ENCODE measurements at places on chromosomes 5 and 9. TPM values are rescaled to one million over a fixed set of nuclear protein-coding genes. Genes with fewer than 3 reads are reported as not detected.

- DNase-seq: no peak
These were observed 322.4 kb downstream of the LRRC70 start for GRCh38 chr5:62900976-62901375.

DNA sequence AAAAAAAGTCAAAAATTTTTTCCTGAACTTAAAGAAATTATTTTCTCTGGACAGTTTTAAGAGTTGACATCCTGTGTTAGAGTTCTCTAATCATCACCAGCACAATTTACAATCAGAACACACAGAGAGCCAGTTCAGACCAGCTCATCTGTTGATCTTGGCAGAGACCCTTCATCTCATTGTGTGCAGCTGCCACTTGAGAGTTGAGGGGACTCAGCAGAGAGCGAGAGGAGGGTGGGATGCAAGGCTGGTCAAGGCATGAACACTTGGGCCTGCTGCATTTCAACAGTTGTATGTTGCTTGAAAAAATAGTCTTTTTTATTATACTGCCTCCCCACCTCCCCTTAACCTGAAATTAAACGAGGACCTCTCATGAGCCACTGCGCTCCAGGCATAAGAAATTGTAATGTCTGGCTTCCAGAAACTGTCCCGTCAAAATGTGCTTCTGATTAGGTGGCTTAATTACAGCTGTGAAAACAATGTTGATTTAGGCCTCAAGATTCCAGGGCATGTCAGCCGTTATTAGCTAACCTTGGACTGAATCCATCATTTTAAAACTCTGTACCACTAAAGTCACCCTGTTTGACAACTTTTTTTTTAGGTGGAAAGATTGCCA lies 383.6 kb downstream of the CCDC171 start:
- DNase-seq: no peak

The RAB24 gene
- 23.1 TPM for total RNA-seq

The RASGEF1C gene
- not detected for total RNA-seq

GRCh38 chr5:108515517-108516105 lies 133.7 kb upstream of the FBXL17 start:
- DNase-seq: no peak

DNA sequence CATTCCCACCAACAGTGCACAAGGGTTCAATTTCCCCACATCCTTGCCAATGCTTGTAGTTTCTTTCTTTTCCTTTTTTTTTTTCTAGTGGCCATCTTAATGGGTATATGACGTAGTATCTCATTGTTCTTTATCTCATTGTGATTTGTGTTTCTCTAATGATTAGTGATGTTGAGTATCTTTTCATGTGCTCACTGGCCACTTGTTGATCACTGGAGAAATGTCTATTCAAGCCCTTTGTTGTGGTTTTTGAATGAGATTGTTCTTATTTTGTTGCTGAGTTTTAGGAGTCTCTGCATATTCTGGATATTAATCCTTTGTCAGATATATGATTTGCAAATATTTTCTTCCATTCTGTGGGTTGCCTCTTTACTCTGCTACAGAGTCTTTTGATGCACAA lies 1.6 kb upstream of the TMED9 start:
- DNase-seq: no peak

DNA sequence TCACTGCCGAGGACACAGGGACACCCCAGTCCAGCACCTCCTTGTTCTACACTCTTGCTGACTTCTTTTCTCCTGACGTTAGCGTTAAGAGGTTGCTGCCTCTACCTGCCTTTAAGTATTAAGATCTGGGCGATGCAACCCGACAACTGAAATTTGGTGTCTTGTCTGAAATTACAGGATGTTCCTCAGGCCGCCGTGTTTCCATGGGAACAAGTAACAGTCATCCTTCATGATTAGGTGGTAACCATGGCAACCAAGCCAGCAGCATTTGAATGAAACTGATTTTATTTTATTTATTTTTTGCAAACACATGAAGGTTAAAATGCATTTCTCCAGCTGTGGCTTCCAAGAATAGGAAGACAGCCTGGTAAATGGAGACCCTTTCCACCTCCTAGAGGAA lies 20.8 kb downstream of the DAB2IP start:
- DNase-seq: no peak

- no peak for DNase-seq
These were observed 82.3 kb downstream of the RAI14 start for GRCh38 chr5:34738381-34738780.

GRCh38 chr5:2557435-2557834 lies 194.0 kb downstream of the IRX2 start:
- DNase-seq: peak; percentile 57

DNA sequence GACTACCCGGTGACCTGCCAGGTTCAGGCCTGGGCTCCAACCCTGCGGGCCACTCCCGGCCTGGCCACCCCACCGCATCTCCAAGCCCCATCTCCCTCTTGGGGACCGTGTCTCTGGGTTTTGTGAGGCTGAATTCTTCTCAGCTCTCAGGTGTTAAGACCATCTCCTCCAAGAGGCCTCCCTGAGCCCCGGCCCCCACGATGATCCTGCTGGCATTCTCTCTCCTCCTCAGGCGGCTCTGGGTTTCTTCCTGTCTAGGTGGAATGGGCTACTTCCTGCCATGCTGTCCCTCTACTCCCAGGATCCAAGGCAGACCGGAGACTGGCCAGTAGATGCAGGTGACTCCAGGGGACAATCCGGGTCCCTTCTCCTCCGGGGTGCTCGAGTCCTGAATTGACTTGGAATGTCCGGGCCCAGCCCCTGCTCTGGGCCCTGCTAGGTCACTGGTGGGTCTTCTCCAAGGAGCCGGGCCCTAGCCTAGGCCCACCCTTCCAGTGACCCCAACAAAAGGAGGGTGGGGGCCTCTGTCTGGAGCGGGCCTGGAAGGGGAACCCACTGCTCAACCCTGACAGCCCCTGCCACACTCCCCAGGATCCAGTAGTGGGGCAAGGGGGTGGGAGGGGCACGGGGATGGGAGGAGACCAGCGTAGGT lies 219.8 kb downstream of the C9orf50 start:
- no peak for DNase-seq

DNA sequence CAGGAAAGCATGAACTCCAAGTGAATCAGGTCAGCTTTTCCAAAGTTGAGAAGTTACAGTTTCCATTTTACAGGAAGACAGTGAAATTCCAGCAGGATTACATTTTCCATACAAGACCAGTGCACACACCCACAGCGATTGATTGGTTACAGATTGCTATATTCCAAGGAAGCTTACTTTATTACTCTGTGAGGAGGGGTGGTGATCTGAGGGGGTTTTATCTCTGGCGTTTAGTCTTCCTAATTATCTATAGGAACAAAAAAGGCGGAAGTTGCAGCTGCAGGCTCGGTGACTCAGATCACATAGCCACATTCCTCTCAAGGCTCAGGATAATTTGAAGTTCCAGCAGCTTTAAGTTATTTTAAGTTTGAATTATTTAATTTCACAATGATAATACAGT lies 450.4 kb upstream of the NMUR2 start:
- DNase-seq: no peak

- DNase-seq: peak; percentile 41
These were observed 7.8 kb downstream of the DNAJB5 start for GRCh38 chr9:34997379-34997781.

The KIF4B gene
- not detected for total RNA-seq

GRCh38 chr5:128626536-128627090 lies 88.6 kb upstream of the FBN2 start:
- no peak for DNase-seq

DNA sequence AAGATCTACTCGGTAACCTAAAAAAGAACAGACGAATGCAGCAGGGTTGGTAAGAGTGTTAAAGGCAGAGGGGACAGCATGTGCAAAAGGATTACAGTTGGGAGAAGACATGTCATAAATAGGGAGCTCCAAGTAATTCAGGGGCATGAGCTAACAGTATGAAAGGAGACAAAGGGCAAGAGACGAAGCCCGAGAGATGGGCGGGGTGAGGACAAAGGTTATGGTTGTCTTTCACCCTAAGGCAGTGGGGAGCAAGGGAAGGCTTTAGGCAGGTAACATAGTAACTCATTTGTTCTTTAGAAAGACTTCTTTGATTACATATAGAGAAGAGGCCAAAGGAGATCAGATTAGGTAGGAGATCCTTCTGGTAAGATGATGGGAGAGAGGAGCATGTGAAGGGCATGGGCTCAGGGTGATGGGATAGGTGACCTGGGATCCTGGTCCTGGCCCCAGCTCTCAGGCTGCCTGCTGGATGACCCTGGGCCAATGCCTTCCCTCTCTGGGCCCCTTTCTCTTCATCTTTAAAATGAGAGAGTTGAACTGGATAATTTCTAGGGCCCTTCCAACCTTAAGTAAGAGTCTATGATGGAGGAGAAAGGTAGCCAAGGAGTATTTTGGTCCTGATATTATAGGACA lies 19.5 kb downstream of the MORN5 start:
- peak; percentile 20 for DNase-seq

- DNase-seq: no peak
These were observed 53.9 kb upstream of the RIC1 start for GRCh38 chr9:5575000-5575399.

GRCh38 chr5:15440434-15440833 lies 59.5 kb upstream of the FBXL7 start:
- no peak for DNase-seq

The PCDHA4 gene
- 0.32 TPM for total RNA-seq

GRCh38 chr9:71279151-71279739 lies 157.8 kb upstream of the TRPM3 start:
- DNase-seq: no peak

GRCh38 chr5:155406815-155407214 lies 393.3 kb downstream of the KIF4B start:
- DNase-seq: no peak

DNA sequence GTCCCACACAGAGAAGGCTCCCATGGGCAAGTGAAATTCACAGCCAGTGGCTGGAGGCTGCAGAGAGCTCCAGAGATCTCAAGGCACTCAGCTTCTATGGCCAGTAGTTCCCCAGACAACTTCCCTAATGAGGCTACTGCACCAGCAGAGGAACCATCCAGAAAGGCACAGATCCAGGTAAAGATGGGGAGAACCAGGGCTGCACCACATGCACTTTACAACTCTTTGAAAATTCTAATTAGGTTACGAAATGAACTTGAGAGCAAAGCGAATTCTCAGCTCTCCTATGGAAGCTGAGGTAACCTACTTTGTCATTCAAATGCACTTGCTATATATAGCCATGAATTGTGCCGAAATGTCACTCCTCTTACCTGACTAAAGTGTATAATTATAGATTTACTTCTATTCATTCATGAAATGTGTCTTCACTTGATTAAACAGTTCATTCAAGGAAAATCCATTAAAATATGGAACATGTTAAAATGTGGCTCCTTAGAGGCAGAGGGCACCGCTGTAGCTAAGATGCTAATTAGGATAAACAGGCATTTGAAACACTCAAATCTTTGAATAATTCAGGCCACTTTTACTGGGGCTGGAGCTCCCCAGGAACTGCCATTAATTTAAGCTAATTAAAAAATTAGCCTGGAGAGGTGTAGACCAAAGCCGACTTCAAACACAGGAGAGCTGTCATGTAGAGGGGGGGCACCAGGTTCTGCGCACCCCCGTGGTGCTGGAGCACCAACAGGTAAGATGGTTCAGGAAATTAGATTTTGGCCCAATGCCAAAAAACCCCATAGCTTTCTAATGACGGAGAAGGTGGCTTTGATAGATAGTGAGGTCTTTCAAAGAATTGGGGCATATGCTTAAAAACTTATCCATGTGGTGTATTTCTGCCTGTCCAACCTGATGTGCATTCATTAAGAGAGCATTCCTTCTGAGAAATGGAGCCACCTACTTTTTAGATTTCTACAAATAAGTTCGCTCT lies 204.1 kb downstream of the GABBR2 start:
- no peak for DNase-seq

GRCh38 chr5:68382640-68383039 lies 167.1 kb downstream of the PIK3R1 start:
- DNase-seq: no peak

DNA sequence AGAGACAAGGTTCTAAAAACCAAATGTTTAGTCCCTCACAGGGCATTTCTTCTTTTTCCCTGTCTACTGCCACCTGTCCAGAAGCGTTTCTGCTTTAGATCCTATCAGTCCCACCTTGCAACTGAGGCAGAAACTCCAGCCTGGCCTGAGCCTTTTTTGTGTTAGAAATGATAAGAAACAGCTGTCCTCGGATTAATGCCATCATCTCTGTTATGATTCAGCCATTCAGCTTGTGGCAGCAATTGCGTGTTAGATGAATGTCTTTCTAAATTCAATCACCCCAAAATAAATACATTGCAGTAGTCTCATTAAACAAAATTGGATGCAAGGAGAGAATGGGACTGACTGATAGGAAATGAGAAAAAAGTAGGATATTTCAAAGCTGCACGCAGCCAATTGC lies 28.3 kb upstream of the FRMPD1 start:
- DNase-seq: no peak

DNA sequence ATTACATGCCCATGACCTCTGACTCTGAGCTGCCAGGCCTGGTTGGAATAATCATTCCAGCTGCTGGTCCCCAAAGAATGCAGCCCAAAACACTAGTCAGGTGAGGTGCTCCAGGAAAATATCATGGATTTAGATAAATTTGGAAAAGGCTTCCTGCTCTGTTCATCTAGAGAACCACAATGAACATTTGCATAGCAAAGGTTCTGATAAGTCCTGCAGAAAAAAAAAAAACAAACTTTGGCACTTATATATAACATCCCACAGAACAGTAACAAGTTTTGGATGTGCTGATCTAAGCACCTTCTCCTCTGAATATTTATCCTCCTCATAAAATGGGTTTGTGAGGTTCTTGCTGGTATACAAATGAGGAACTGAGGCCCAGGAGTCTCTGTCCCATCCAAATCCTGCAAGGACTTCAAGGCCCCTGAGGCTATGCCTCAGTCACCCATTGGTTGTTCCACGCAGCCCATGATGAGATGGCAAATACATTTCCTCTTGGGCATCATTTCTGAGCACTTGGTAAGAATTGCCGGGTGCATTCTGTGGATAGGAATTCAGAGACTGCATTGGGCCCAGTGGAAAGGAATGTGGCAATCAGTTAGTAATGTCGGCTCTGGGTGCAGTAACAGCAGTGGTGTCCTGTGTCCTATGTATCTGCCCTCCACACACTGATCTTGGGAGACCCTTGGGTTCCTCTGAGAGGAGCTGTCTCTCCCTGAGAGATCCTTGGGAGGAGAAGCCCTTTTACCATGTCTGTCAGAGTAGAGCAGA lies 73.4 kb upstream of the ASS1 start:
- DNase-seq: no peak

The PDE6A gene
- not detected for total RNA-seq

DNA sequence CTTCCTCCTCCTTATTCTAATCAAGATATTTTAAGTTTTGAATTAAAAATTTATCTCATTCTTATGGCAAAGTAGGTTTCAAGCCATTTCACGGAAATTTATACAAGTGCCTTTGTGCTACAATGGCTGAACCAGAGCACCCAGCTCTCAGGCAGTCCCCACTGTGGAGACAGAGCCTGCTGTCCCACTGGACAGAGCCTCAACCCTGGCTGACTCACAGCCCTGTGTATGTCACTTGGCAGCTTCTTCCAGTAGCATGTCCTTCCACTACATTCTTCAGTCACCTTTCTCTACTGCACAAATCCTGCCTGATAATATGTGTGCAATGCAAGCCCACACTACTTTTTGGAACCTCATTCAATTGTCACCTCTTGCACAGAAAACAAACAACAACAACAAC lies 253.1 kb downstream of the PDE4D start:
- no peak for DNase-seq

- no peak for DNase-seq
These were observed 5.3 kb downstream of the PRDM6 start for GRCh38 chr5:123094237-123094918.
